ENCODE measurements at places on chromosomes 12 and 14. TPM values are rescaled to one million over a fixed set of nuclear protein-coding genes. Genes with fewer than 3 reads are reported as not detected.

Gene SLC5A8
- total RNA-seq: not detected

Gene NEK9
- total RNA-seq: 55.0 TPM

Gene PZP
- total RNA-seq: not detected

Gene C1S
- total RNA-seq: 612 TPM

Gene E2F7
- 0.36 TPM for total RNA-seq

Gene C12orf50
- total RNA-seq: 0.65 TPM

Gene AKAP5
- 0.84 TPM for total RNA-seq

Gene LRFN5
- 6.6 TPM for total RNA-seq

Gene IQSEC3
- total RNA-seq: 1.3 TPM

Gene LMNTD1
- total RNA-seq: not detected

Gene IL22
- total RNA-seq: not detected

Gene GLIPR1L1
- total RNA-seq: not detected

Gene CCDC175
- not detected for total RNA-seq

Measured in omental fat pad (tissue), 4 donors.